ENCODE measurements at places on chromosomes 6 and 20.
A peak's percentile ranks its signal among the peaks of the same experiment; 100 is the strongest.

- peak; percentile 35 for DNase-seq
Measured at GRCh38 chr6:111631903-111632460, 26.3 kb upstream of the TRAF3IP2 start.

DNA sequence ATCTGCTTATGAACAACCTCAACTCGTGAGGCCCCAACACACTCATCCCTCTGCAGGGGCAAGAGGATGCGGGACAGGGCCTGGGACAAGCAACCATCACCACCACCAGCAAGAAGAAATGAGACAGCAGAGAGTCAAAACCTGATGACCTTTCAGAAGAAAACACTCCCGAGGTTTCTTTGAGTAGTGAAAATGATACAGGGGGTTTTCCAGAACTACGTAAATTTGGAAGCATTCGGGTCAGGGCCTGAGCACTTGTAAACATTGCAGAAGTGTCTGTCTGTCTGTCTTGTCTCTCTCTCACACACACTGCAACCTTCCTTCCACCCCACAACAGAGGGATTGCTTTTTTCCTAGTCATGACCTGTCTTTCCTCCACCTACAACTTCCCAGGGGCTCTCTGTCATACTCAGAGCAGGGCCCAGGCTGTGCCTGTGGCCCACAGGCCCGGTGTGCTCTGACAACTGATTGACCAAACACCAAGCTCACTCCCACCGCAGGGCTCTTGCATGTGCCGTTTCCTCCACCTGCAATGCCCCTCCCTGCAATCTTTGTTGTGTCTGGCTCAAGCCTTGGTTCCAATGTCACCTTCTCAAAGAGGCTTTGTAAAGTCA is 90.9 kb downstream of the BMP7 start:
- DNase-seq, result no peak

- no peak for DNase-seq
Measured at GRCh38 chr6:138654715-138655634, 118.6 kb upstream of the CCDC28A start.

DNA sequence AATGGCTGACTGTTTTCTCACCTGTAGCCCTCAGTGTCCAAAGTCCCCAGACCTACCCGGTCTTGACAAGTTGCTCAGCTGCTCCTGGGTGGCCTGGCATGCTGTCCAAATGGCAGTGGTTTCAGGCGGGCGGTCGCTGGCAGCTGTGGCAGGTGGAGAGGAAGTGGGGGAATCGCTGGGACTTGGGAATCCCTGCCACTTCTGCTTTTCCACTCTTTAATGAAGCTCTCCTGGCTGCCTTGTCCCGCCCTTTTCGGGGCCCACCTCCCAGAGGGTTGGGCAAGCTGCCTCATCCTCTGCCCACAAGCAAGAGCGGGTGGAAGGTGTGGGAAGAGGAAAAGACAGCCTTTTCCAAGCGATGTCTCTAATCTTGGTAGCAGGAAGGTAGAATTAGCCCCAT is at the start of gene OCSTAMP:
TSS of gene OCSTAMP (minus strand) at position 194 of the 400 bp plus-strand sequence. CDS start at position 100, 94 bp downstream.
- DNase-seq, result no peak

GRCh38 chr6:125301435-125302391 is at the start of gene HDDC2:
Gene HDDC2 (minus strand): TSS chr6:125301967. CDS start chr6:125301932, 35 bp downstream.
- DNase-seq, result peak; percentile 84

GRCh38 chr6:119267126-119267905 is 82.2 kb downstream of the MAN1A1 start:
- no peak for DNase-seq

DNA sequence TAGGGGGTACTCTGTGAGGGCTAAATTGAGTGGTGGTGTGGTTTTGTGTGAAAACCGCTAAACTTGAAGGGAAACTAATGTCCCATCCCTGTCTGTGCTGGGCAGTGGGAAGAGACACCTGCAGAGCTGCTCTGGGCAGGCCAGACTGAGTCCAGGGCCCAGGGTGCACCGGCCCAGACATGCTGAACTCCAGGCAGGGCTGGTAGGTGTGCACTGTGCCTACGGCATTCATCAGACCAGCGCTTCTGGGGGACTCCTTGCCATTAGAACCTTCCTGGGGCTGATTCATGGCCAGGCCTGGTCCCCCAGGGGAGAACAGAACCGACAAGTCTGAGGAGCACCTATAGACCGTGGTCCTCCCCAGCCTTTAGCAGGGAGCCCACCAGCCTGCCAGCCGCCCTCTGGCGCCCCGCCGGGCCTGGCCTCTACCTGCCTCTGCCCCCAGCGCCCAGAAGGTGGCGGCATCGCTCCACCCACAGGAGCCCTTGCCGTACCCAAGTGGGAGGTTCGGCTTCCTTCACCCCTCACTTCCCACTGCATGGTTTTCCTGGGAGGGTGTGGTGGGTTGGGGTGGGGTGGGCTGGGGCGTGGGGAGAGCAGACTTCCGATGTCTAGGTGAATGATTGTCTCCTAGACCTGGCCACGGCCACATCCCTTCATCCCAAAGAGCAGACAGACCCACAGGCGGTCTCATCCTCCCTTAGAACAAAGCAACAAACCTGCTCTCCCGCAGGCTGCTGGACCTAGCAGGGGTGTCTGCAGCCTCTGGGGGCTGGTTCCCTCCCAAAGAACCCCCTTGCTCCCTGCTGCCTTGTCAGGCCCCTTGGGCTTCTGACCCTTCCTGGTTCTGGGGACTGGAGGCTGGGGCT is 15.5 kb downstream of the CCDC167 start:
- DNase-seq, result peak; percentile 92

- no peak for DNase-seq
Measured at GRCh38 chr6:53143710-53144109, 4.9 kb downstream of the GCM1 start.

- no peak for DNase-seq
Measured at GRCh38 chr6:53322188-53323029, 26.3 kb downstream of the ELOVL5 start.

DNA sequence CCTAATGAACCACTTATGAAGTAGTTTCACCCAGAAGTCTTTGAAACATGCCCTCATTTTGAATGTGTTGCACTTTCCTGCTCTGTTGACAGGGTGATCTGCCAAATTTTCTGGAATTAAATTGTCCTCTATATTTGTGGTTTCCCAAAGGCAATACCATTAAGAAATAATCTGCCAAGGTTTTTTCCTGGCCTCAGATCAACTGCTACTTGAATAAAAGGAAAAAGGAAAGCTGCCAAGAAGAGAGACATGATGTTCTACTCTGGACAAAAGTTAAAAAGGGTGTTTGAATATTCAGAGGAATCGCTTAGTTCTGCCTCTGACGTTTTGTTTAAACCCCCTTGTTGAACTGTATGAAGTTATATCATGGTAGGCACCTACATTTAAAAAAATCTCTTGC is 37.4 kb upstream of the ARMH2 start:
- DNase-seq, result no peak

- no peak for DNase-seq
Measured at GRCh38 chr20:2398449-2398848, 17.7 kb downstream of the TGM6 start.
